Activated CD4-positive, alpha-beta memory T cell treated with anti-CD3 and anti-CD28 coated beads, Interleukin-2, amount 10 ng/mL, durations not matched to agents 7 days and 5 days (primary cell): ENCODE measurements at places on chromosomes 5 and 9. TPM values are rescaled to one million over a fixed set of nuclear protein-coding genes. Genes with fewer than 3 reads are reported as not detected.

The MEIKIN gene
- 2.2 TPM for total RNA-seq

The CDKN2B gene
- 2.5 TPM for total RNA-seq

The BTNL3 gene
- not detected for total RNA-seq

The RLN2 gene
- total RNA-seq: 3.2 TPM

The PRR16 gene
- total RNA-seq: not detected

The PCDHB16 gene
- total RNA-seq: not detected

The TPM2 gene
- total RNA-seq: 8.9 TPM

DNA sequence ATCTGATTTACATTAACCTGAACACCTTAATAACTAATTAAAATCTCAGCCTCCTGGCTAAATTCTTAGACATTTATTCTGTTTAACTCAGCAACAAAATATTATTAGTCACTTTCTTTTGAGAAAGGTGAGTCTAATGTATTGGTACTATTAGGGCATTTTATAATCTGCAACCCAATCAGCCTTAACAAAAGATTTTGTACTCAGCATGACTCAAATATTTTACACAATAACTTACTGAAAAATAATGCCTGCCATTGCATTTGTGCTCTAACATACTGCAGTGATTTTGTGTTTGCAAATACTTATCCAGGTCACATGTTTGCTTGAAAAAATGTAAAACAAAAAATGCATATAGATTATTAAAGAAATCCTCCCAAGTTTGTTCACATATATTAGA, 1129.9 kb downstream of the TAF11L14 start:
- H3K36me3 ChIP-seq: no peaks in the 10 kb centered on the region
- no peak for DNase-seq
- no peak overlapping the region for H3K27ac ChIP-seq
- peaks cover 5% of the 10 kb centered on the region for H3K27me3 ChIP-seq

GRCh38 chr9:15942831-15943424, 390.1 kb downstream of the CCDC171 start:
- H3K36me3 ChIP-seq: no peaks in the 10 kb centered on the region
- no peaks in the 10 kb centered on the region for H3K4me1 ChIP-seq
- no peaks in the 10 kb centered on the region for H3K27me3 ChIP-seq
- no peak overlapping the region for H3K4me3 ChIP-seq

- peaks cover 5% of the 10 kb centered on the region for H3K4me1 ChIP-seq
- H3K4me3 ChIP-seq: no peak overlapping the region
- DNase-seq: no peak
- no peaks in the 10 kb centered on the region for H3K27me3 ChIP-seq
Measured at GRCh38 chr5:81800797-81801196, 49.9 kb upstream of the SSBP2 start.

- H3K4me3 ChIP-seq: no peak overlapping the region
- no peaks in the 10 kb centered on the region for H3K27me3 ChIP-seq
- H3K36me3 ChIP-seq: no peaks in the 10 kb centered on the region
- H3K27ac ChIP-seq: no peak overlapping the region
- DNase-seq: no peak
Measured at GRCh38 chr9:4386819-4387218, 87.0 kb upstream of the GLIS3 start.

DNA sequence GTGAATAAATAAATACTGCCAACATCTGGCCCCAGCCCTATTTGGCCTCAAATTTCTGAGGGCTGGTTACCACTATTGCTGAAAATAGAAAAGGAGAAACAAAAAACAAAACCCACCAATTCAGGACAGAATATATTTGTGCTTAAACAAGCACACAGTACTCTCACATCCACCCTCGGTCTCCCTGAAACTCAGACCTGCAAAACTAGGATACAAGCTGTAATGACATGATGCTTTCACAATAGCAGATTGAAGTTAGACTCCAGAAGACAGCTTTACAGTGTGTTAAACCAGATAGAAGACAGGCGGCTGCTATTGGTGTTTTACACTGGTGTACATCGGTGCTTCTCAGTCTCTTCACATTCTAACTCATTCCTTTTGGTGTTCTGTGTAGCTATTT, 214.9 kb upstream of the DMRT1 start:
- DNase-seq: no peak
- H3K4me3 ChIP-seq: no peak overlapping the region

- H3K4me1 ChIP-seq: peaks cover 88% of the 10 kb centered on the region
- H3K27me3 ChIP-seq: peaks cover 22% of the 10 kb centered on the region
- DNase-seq: no peak
- H3K4me3 ChIP-seq: no peak overlapping the region
Measured at GRCh38 chr9:114688379-114688778, 6.4 kb upstream of the TEX48 start.

DNA sequence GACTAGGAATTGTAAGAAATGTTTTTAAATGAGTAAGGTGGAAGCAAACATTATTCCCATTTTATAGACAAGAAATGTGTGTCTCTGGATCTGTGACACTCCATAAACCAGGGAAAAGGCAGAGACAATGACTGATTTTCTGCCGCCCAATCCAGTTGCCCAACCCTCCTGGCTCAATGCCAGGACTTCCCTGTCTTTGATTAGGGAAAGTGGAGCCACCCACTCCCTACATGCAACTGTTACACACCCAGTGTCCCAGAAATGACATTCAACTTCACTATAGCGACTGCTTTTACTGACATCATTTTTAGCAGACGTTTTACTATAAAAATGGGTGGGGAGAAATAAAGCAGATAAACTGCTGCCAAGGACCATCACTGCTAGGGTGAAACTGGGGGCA, 79.7 kb downstream of the THBS4 start:
- DNase-seq: no peak
- peaks cover 43% of the 10 kb centered on the region for H3K36me3 ChIP-seq
- H3K27ac ChIP-seq: no peak overlapping the region
- H3K4me1 ChIP-seq: peaks cover 19% of the 10 kb centered on the region

DNA sequence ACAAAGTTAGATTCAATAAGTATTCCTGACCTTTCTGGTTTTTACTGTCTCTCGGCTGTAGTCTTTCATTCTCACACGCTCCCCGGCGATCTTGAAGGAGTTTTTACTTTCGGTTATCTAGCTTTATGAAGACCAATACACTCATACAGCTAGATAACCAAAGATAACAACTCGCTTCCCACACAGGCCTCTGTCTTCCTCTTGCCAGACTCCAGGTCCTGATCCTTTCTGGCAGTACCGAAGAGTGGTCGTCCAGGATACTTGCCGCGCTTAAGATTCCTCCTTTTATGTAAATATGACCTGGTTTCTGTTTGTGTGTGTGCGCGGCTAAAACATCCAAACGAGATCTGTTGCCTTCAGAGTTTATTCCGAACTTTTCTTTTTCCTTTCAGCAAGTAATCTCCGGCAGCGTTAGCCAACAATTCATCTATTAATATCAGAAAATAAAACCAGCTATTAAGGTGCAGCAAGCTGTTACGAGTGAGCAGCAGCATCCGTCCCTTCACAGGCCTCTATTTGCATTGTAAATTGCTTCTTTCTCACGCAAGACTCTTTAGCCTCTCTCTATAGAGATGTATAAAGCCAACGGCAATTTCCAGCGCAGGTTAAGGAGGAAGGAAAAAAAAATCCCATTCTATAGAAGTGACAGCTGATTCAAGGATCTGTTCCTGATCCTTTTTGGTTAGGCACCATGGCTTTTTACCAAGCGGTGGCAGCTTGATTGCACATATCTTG, 216.1 kb downstream of the MEF2C start:
- H3K36me3 ChIP-seq: no peaks in the 10 kb centered on the region
- H3K27ac ChIP-seq: no peak overlapping the region
- H3K4me3 ChIP-seq: peak overlapping the region; percentile 71
- H3K27me3 ChIP-seq: peaks cover 86% of the 10 kb centered on the region

- peaks cover 2% of the 10 kb centered on the region for H3K27me3 ChIP-seq
- no peaks in the 10 kb centered on the region for H3K36me3 ChIP-seq
- H3K27ac ChIP-seq: no peak overlapping the region
- H3K4me1 ChIP-seq: no peaks in the 10 kb centered on the region
Measured at GRCh38 chr5:58770136-58770535, 187.3 kb downstream of the RAB3C start.

DNA sequence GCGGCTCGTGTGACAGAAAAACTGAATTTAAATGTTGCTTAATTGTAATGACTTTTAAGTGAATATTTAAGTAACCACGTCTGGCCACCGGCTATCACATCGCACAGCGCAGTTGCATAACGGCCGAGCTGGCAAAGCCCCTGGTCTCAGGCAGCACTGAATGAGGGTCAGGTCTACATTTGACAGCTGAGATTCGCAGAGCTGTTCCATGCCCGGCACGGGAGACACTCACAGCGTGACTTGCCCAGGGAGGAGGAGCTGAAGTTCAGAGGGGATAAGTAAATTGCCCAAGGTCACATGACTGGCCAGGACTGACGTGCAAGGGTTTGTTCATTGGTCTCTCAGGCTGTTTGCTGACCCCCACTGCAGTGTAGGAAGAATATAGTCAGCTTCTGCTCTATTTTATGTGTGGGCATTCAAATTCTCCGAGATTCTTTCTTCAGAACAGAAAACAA, 17.4 kb upstream of the COL5A1 start:
- no peaks in the 10 kb centered on the region for H3K36me3 ChIP-seq
- H3K4me3 ChIP-seq: no peak overlapping the region
- no peak for DNase-seq
